LoVo (cell line): ENCODE measurements at places on chromosomes 12 and 14.

DNA sequence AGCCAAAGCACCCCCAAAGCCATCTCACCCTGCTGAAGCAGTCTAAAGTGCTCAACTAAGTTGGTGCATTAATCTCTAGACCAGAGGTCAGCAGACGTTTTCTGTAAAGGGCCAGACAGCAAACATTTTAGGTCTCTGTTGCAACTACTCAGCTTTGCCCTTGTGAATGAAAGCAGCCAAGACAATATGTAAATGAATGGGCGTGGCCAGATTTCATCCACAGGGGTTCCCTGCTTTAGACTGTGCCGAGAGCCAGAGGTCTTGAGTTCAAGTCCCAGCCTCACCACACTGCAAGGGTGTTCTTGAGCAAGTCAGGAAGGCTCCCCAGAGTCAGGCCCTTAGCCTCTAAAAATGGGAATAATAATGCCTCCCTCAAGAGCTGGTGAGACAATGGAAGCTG is 166.2 kb downstream of the CHST11 start:
- no peak for DNase-seq

DNA sequence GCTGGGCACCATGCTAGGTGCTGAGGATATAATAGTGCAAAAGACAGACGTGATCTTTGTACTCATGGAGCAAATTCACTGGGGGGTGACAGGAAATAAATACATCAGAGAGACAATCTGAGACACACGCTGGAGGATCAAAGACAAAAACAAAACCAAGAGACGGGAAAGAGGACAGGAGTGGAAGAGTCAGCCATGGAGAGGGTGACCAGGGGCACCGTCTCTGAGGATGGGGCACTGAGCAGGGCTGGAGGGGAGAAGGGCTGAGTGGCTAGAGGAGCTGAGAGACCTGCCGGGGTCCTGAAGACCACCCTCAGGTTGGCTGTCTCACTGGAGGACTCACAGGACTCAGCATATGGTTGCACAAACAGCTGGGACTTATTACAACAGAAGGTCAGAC is 81.9 kb downstream of the TMEM132D start:
- DNase-seq: no peak

GRCh38 chr12:67804168-67804567 is 155.6 kb downstream of the DYRK2 start:
- DNase-seq: no peak

GRCh38 chr14:75849300-75849895 is 132.4 kb downstream of the TGFB3 start:
- DNase-seq: no peak

- no peak for DNase-seq
Measured at GRCh38 chr12:29713729-29714128, 70.0 kb downstream of the TMTC1 start.

DNA sequence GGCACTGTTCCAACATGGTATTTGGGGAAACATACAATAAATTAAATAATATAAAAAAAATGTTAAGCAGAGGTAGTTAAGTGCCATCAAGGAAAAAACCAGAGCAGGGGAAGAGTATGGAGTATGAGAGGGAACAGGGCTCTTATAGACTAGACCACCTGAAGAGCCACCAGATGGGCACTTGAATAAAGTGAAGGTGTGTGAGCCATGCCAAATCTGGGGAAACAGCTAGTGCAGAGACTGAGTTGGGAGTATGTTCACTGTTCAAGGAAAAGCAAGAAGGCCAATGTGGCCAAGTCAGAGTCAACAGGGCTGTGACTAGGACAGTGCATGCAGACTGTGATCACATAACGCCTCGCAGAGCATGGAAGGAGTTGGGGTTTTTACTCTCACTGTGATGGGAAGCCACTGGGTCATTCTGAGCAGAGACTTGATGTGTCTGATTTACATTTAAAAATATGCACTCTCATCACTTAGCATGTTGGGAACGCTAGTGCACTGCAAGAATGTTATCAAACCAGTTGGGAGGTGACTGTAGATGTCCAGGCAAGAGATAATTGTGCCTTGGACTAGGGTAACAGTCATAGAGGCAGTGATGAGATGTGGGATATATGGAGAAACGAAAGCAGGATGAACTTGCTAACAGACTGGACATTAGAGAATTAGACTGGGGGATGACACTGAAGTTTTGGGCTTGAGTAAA is 25.6 kb downstream of the NDUFA12 start:
- DNase-seq: no peak

DNA sequence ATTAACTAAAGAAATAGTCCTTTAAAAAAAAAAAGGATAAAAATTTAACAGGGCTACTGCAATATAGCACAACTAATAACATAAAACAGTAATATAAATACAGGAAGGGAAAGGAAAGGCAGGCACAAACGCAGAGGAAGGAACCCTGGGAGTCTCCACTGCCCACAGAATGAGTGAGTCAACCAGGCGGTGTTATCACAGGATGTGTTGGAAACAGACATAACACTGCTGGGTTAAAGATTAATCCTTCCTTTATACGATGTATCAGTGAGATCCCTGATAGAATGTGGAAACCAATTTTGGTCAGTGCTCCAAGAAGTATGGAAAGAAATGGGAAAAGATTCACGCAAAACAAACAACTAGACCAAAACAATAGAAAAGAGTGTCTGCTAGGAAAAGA is 47.9 kb downstream of the FGD6 start:
- peak; percentile 84 for DNase-seq

- no peak for DNase-seq
Measured at GRCh38 chr14:70651522-70651921, 9.8 kb downstream of the TTC9 start.

- DNase-seq: no peak
Measured at GRCh38 chr14:31990926-31991572, 86.1 kb upstream of the ARHGAP5 start.

DNA sequence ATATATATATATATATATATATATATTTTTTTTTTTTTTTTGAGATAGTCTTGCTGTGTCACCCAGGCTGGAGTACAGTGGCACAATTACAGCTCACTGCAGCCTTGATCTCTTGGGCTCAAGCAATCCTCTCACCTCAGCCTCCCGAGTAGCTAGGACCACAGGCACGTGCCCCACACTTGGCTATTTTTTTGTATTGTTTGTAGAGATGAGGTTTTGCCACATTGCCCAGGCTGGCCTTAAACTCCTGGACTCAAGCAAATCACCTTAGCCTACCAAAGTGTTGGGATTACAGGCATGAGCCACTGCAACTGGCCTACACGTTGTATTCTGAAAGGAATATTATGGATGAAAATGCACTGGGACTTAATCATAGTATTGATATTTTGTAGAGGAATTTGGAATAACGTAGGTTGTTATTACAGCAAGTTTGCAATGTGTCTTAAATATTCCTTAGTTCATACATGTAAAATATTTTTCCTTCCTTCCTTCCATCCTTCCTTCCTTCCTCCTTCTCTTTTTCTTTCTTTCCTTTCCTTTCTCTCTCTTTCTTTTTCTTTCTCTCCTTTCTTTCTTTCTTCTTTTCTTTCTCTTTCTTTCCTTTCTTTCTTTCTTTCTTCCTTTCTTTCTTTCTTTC is 862 bp downstream of the KLRB1 start:
- DNase-seq: no peak

GRCh38 chr14:87152693-87153092 is 840.3 kb downstream of the GALC start:
- DNase-seq: no peak

DNA sequence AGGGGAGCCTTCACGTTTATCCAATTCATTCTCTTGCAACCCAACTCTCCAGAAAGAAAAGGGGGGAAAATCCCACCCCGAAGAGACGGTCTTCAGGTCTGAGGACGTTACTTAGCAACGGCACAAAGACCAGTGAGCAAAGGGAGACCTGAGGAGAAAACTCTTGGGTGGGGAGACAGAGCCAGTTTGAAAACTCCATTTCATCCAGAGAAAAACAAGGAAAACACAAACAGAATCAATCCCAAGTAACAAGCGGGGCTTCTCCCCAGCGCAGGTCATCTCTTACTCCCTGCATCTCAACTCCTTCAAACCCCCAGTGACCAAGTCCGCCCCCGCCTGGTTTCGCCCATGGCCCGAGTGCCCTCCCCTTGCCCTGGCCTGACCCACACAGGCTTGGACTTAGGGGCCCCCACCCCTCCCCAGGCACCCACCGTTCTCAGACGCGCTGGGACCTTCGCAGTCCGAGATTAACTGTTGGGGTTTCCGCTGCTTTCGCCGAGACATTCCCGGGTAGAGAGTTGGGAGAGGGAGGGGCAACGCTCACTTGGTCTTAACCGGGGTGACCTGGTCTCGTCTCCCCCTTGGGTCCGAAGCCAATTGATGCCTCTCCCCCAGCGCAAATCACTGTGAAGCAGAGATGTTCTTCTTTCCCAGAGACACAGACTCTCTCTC is 10.4 kb upstream of the SALL2 start:
- no peak for DNase-seq

DNA sequence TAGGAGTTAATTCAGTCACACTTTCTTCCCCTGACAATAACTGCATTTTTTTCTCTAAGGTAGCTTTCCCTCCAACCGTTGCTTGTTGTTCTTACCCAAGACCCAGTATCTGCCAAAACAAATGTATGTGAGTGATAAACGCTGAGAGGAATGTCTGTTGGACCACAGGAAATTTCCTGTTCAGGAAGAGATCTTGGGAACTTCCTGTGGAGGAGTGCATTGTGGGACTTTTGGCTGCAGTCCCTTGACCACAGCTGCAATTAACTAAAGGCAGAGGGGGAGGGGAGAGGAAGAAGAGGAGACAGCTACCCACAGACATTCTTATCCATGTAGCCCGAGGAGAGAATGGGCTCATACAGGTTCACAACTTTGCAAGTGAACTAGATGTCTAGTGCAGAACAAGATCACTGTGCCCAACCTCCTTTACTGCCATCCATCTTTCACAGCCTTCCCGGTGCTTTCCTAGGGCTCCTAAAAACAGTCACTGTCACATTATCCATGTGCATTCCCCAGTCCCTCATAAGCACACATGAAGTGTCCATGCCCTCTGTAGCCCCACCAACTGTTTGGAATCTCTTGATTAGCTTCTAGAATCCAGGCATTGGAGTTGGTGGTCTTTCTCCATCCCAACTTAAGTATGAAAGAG is 149.5 kb downstream of the ETV6 start:
- DNase-seq: peak; percentile 25

DNA sequence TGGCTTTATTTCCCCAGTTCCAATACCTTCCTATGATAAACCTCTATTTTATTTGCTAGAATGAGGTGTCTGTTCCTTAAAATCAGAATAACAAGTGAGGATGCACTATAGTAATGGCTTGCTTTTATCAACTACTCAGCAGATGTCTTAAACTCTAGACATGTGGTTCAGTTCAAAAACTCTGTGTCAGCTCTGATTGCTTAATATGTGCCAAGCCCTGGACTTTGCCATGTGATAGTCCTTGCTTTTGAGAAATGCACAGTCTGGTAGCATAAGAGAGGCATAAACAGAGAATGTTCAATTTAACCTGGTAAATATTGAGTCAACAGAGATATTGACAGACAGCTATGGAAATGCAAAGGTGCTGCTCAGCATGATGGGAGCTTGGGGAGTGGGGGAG is 254.8 kb downstream of the PDZRN4 start:
- DNase-seq: no peak

DNA sequence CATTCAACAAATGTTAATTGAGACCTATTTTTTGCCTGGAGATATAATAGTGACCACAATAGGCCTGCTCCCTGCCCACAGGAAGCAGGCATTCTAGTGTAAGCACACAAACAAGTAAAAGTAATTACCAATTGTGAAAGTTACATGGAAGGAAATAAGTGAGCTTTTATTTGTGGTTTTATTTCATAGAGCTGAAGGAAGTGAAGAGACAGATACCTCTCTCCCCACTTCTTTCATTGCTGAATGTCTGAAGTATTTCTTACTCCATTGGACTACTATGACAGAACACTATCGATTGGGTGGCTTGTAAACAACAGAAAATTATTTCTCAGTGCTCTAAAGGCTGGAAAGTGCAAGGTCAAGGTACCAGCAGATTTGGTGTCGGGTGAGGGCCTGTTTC is 183.5 kb downstream of the PRKCH start:
- no peak for DNase-seq

DNA sequence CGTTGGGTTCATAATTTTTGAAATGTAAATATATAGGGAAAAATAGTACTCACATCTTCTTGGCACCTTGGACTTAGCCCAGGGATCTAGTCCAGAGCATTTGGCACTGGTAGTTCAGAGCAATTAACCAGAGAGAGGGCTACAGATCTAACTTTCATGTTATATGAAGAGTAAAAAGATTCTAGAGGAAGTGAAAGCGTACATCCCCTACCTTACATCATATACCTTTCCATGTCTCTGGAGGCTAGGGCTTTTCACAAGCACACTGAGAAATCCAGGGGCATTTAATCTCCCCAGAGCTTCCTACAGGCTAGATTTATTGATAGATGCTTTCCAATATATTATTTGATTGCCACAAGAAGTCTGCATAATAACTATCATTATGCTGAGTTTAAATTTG is 687.5 kb upstream of the FBXO33 start:
- DNase-seq: no peak

DNA sequence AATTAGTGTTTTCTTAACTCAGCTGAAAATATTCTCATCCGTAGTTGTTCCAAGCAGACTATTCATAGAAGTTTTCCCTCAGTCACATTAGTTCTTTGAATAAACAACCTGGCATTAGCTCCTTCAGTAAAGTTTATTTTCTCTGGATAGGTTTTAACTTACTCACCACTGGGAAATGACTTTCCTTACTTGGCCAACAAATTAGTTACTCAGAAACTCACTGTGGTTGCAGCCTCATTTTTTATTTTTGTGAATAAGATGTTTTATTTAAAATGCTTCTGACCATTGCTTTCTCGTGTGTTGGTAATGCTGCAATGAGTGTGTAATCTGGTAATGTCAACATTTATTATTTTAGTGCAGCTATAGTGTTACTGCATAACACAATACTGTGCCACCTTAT is 74.9 kb downstream of the NOVA1 start:
- no peak for DNase-seq
